ENCODE measurements at places on chromosomes 12 and 14. TPM values are rescaled to one million over a fixed set of nuclear protein-coding genes. Genes with fewer than 3 reads are reported as not detected.

The FSCB gene
- not detected for total RNA-seq

The ESYT1 gene
- 152 TPM for total RNA-seq

The KLRC2 gene
- 0.19 TPM for total RNA-seq

The ASB2 gene
- 0.65 TPM for total RNA-seq

The ERO1A gene
- total RNA-seq = 110 TPM

The RAPGEF3 gene
- 4.2 TPM for total RNA-seq

The RD3L gene
- not detected for total RNA-seq

The ST8SIA1 gene
- total RNA-seq = 0.23 TPM

The SMIM41 gene
- total RNA-seq = not detected

The IKZF4 gene
- total RNA-seq = 4.6 TPM

Data from airway epithelial cell (primary cell).